ENCODE measurements at places on chromosomes 3 and 15.

GRCh38 chr3:97910931-97911351 lies 61.3 kb downstream of the RIOX2 start:
- DNase-seq = no peak

GRCh38 chr15:57903626-57904025 lies 161.9 kb downstream of the ALDH1A2 start:
- DNase-seq = no peak

DNA sequence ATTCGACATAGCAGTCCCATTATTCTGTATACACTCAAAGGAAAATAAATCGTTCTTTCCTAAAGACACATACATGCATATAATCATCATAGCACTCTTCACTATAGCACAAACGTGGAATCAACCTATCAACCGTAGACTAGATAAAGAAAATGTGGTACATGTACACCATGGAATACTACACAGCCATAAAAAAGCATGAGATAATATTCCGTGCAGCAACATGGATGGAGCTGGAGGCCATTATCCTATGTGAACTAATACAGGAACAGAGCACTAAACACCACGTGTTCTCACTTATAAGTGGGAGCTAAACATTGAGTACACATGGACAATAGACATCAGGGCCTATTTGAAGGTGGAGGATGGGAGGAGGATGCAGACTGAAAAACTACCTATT lies 12.1 kb upstream of the MAP3K13 start:
- DNase-seq = no peak

DNA sequence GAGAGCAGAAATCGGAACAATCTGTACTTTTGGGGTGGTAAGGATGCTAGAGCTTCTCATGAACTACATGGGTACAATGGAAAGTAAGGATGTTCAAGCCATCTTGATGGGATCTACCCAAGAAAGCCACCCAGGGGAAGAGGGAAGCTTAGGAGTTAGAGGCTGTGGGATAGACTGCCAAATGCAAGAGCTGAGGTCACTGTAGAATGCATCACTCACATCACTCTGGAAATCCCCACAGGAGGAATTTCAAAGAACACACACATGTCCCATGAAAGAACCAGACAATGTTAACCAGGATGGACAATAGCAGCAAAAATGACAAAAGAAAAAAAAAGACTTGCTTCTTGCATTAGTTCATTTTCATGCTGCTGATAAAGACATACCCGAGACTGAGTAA lies 32.8 kb upstream of the UBE2E2 start:
- no peak for DNase-seq

DNA sequence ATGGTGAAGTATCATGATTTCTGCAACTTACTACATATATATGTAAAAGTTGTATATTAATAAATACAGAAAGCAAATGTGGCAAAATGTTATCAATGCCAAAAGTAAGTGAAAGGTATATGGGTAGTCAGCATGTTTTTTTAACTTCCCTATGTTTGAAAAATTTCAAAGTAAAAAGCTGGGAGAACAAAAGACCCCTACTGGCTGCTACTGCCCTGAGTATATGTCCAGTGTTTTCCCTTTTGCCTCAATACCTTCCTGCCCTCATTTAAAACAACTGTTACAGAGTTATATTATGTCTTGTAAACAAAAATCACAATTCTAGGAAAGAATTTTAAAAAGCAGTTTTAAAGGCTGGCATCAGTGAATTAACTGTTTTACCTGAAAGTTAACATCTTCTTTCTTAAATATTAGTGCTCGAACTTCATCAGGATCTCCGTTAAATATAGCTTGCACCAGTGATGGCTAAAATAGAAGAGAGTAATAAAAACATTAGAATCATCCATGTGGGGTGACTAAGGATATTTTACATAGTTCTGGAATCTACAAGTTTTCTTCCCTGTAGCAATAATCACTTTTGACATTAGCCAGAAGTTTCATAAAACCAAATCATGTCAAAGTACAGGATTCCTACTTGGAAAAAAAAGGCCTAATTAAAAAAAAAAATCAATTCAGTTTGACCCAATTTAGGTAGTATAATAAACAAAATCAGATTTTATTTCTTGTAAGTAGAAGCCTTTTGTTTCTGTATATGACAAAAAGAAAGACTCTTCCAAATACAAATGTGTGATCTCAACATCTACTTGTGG lies 2.7 kb downstream of the ANKRD28 start:
- peak; percentile 29 for DNase-seq

- DNase-seq = no peak
These were observed 304.9 kb upstream of the WNT5A start for GRCh38 chr3:55792009-55792408.

- DNase-seq = no peak
These were observed 30.8 kb downstream of the LIPC start for GRCh38 chr15:58462547-58462946.

DNA sequence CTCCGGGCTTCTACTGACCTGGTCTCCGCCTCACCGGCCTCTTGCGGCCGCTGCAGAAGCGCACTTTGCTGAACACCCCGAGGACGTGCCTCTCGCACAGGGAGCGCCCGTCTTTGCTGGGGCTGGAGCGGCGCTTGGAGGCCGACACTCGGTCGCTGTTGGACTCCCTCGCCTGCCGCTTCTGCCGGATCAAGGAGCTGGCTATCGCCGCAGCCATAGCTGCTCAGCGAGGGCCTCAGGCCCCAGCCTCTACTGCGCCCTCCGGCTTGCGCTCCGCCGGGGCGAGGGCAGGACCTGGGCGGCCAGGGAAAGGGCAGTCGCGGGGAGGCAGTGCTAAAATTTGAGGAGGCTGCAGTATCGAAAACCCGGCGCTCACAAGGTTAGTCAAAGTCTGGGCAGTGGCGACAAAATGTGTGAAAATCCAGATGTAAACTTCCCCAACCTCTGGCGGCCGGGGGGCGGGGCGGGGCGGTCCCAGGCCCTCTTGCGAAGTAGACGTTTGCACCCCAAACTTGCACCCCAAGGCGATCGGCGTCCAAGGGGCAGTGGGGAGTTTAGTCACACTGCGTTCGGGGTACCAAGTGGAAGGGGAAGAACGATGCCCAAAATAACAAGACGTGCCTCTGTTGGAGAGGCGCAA lies 319.2 kb downstream of the FGF12 start:
- no peak for DNase-seq

DNA sequence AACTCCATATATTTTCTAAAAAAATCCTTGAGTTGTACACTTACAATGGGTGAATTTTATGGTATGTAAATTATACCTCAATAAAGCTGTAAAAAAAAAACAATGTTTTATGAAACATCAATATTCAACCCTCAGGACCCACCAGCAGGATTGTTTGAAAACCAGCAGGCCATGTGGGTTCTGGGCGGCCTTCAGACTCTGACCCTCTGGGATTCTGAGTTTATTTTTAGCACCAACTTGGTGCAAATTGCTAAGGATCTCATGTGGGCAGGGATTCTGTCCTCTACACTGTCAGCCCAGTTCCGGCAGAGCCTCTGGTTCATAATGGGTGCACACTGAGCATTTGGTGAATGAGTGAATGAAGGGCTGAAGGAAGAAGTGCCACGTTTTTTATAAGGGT lies 24.2 kb upstream of the TSEN2 start:
- no peak for DNase-seq

DNA sequence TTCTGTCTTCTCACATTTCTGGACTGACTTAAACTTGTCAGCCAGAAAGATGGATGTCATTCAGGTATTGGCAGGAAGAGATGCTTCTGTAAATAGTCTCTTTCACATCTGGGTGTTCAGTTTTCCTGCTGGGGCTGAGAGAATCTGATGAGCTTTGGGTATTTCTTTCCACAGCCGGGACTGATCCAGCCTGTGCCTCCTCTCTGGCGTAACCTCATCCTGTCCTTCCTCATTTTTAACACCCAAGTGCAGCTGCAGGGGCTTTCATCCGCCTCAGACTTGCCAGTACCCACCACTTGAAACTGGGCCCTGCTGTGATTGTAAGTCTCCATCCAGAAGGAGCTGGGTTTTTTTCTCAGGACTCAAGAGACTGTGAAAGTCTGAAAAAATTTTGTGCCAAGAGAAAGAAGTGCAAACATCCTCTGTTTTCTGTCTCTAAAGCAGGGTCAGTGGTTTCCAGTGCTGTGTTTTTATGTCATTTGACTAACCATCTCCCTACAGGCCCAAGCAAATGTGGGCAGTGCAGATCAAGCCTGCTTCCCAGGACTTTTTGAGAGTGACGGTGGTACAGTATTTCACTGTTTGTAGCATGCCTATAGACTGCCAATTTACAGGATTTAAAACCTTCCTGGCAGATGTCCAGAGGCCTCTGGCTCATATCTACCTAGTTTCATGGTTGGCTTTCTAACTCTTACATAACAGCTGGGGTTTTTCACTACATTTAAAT lies 342.7 kb downstream of the PTPRG start:
- peak; percentile 56 for DNase-seq

DNA sequence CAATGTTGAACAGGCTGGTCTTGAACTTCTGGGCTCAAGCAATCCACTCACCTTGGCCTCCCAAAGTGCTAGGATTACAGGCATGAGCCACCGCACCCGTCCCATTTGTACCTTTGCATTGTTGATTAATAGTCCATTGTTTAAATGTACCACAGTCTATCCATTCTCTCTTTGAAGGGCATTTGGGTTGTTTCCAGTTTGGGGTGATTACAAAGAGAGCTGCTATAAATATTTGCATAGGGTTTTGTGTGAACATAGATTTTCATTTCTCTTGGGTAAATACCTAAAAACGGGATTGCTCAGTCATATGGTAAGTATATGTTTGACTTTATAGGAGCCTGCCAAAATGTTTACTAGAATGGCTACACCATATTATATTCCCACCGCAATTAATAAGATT lies 13.7 kb upstream of the PTPRG start:
- DNase-seq = no peak

GRCh38 chr3:124599147-124599765 lies 131.0 kb upstream of the UMPS start:
- DNase-seq = no peak

DNA sequence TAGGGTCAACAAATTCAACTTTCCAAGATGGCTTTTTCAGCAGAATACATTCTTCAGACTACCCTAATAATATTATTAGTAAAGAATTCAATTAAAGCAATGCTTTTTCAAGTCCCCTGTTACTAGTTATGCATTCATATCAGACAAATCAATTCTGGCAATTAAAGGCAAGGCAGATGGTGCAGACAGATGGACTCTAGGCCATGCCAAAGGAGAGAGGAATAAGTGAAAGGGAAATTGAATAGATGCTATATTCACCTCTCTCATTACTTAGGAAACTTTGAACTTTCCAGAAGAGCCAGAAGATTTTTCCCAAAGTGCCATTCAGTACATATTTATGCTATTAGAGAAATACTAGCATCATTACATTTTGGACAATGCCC lies 487.7 kb upstream of the RASGRP1 start:
- no peak for DNase-seq

GRCh38 chr3:49339581-49339940 lies 292 bp downstream of the USP4 start:
- DNase-seq = no peak

DNA sequence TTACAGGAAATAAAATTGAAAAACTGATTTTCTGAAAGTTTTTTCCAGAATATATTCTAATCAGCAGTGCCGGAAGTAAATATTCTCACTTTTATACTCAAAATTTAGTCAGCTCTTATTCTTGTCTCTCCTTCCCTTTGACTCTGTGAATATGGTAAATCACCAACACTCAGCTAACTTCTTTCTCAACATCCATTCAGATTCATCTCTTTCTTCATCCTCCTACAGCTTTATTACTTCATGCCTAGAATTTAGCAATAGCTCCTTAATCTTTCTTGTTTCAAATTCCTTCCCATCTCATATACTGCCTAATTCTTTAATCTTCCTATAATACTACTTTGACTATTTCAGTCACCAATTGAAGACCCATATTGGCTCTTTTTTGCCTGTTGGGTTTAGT lies 67.9 kb downstream of the FGF7 start:
- DNase-seq = no peak

DNA sequence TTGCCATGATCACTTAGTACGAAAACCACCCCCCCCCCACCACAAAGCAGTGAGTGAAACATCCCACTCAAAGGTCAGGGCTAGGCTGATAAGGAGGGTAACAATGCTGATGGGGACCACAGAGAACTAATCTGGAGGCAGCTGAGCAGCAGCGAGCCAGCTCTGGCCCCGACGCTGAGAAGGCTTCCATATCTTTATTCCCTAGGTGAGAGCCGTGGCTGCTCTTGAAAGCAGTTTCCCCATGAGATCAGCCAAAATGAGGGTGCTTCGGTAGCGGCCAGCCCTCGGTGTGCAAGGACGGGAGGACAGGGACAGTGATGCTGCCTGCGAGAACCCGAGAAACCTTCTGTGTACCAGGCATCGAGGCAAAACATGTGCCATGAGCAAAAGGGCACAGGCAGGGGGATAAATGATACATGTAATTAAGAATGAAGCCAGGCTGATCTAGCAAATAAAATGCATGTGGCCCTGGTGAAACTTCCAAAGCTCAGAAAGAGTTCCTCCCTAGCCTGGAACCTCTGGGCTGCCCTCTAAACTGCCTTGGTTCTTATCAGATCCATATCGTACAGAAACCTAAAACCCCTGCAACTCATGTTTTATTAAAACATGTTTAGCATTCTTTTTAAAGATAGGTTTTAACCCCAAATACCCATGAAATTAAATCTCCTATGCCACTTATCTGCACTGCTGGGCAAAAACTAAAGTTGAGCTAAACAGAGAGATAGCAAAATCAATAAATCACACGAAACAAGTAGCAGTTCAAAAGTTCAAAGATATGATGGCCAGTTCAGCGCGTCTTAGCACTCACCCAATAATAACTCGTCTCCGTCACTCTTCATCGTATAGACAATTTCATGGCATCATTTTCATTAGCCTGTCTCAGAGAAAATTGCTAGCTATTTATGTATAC lies 337.3 kb downstream of the FOXP1 start:
- DNase-seq = no peak

GRCh38 chr15:71757741-71758530 lies 52.4 kb upstream of the NR2E3 start:
- no peak for DNase-seq

DNA sequence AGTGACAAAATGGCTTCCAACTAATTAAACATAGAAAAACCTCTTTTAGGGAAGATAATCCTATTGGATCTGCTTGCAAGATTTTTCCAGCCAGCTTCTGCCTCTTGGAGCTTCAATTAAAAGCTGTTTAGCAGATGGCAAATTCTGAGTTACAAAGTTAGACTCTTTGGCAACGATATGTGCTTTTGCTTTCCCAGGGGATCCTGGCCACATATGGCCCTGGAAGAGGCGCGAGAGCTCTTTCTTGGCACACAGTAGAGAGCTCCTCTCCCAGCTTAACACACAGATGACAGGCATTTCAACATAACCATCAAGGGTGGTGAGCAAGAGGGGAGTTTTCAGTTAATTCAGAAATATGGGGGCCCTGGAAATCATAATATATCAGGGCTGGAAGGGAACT lies 41.6 kb upstream of the GALNT15 start:
- peak; percentile 87 for DNase-seq

DNA sequence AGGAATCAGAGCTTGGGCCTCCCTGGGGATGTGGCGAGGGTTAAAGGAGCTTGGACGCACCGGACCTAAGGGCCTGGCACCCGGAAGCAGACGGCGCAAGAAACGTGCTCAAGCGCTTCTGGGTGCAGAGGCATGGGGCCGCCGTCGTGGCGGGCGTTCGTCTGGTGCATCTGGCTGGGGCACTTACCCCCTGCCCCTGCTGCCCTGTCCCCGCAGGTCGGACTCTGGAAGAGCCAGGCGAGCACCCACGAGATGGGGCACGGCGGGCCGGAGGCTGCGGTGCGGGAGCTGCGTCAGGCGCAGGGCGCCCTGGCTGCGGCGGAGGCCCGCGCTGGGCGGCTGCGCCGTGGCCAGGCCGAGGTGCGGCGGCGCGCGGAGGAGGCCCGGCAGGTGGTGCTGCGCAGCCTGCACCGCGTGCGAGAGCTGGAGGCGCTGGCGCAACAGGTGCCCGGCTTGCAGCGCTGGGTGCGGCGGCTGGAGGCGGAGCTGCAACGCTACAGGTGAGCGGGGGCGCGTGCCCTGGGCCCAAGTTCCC lies 2.5 kb downstream of the EFCC1 start:
- no peak for DNase-seq
